ENCODE measurements at places on chromosomes 12 and 14. TPM values are rescaled to one million over a fixed set of nuclear protein-coding genes. Genes with fewer than 3 reads are reported as not detected.

- no peaks in the 10 kb centered on the region for H3K27me3 ChIP-seq
- no peak for DNase-seq
- no peak overlapping the region for H3K27ac ChIP-seq
- peaks cover 3% of the 10 kb centered on the region for H3K36me3 ChIP-seq
- no peak overlapping the region for H3K4me3 ChIP-seq
Observed at GRCh38 chr12:101761350-101761749, 22.1 kb upstream of the SYCP3 start.

GRCh38 chr12:106729611-106730010, 44.9 kb upstream of the RIC8B start:
- H3K27ac ChIP-seq, result no peak overlapping the region
- no peaks in the 10 kb centered on the region for H3K4me1 ChIP-seq
- H3K4me3 ChIP-seq, result no peak overlapping the region

DNA sequence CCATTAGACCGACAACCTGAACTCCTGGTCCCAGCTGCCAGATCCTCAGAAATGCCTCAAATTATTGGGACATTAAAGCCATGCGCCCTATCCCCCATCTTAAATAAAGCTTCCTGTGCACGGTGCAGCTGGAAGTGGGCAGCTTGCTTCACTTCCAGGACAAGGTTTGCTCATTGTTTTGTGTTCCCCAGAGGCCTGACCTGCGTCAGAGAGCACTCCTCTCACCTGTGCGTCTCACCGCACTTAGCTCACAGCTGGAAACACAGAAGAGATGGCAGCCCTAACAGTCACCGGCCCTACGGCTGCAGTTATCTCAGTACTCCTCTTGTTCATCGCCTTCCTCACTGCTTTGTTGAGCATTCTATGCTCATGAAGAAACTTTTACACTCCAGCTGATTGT, 135.5 kb downstream of the ANO2 start:
- no peak for DNase-seq
- H3K4me1 ChIP-seq, result no peaks in the 10 kb centered on the region
- H3K27me3 ChIP-seq, result no peaks in the 10 kb centered on the region

DNA sequence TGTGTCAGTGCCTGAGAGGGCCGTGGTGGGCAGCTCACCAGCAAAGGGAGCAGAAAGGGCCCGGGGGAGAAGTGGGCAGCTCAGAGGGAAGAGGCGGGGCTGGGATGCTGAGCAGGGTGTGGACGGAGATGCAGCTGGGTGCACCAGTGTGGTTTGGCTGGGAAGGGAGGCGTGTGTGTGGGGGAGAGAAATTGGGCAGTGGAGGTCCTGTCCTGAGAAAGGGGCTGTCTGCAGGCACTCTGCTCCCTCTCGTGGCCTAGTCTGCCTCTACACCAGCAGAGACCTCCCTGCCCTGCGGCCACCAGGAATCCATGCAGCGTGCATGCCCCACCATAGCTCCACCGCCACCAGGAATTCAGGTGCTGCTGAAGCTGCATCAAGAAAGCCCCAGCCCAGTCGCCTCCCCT, 6.4 kb downstream of the TMEM121 start:
- H3K4me1 ChIP-seq, result peaks cover 5% of the 10 kb centered on the region
- no peak overlapping the region for H3K4me3 ChIP-seq
- H3K27me3 ChIP-seq, result peaks cover 32% of the 10 kb centered on the region
- H3K27ac ChIP-seq, result no peak overlapping the region
- H3K36me3 ChIP-seq, result no peaks in the 10 kb centered on the region

- no peak for DNase-seq
- H3K4me1 ChIP-seq, result no peaks in the 10 kb centered on the region
- H3K36me3 ChIP-seq, result no peaks in the 10 kb centered on the region
- H3K27me3 ChIP-seq, result no peaks in the 10 kb centered on the region
Observed at GRCh38 chr14:80445605-80446004, 234.3 kb upstream of the DIO2 start.

- no peak within 1 kb of the TSS for H3K4me3 ChIP-seq
- H3K4me1 ChIP-seq, result peaks cover 44% of the 10 kb centered on the region
- H3K36me3 ChIP-seq, result peaks cover 2% of the 10 kb centered on the region
- peak within 1 kb of the TSS; percentile 93 for H3K27ac ChIP-seq
- H3K27me3 ChIP-seq, result no peaks in the 10 kb centered on the region
Observed at GRCh38 chr14:81400202-81400678, at the start of gene STON2. TSS of gene STON2 (minus strand) at chr14:81400324. CDS start at chr14:81398382, 1,942 bp downstream.

GRCh38 chr14:31395572-31396205, 24.7 kb downstream of the HEATR5A start:
- H3K4me3 ChIP-seq, result no peak overlapping the region
- H3K27ac ChIP-seq, result peak overlapping the region; percentile 15
- no peak for DNase-seq
- peaks cover 6% of the 10 kb centered on the region for H3K4me1 ChIP-seq
- no peaks in the 10 kb centered on the region for H3K36me3 ChIP-seq

- no peaks in the 10 kb centered on the region for H3K4me1 ChIP-seq
- H3K36me3 ChIP-seq, result no peaks in the 10 kb centered on the region
- H3K4me3 ChIP-seq, result no peak overlapping the region
- H3K27ac ChIP-seq, result no peak overlapping the region
Observed at GRCh38 chr14:56996721-56997399, 186.6 kb upstream of the OTX2 start.

Gene TMTC2
- 3.7 TPM for polyA plus RNA-seq

Gene KRT6A
- 10,395 TPM for polyA plus RNA-seq

Gene ACSM4
- not detected for polyA plus RNA-seq

Measured in keratinocyte (primary cell).